ENCODE measurements at places on chromosomes 5 and 9.

- DNase-seq: no peak
These were observed 115.5 kb upstream of the IL7R start for GRCh38 chr5:35741126-35741716.

GRCh38 chr9:99172124-99173091, 49.3 kb downstream of the ALG2 start:
- no peak for DNase-seq

GRCh38 chr9:35702696-35703095, 13.0 kb upstream of the TPM2 start:
- DNase-seq: no peak

GRCh38 chr5:113053511-113053995, 77.0 kb downstream of the DCP2 start:
- DNase-seq: no peak

DNA sequence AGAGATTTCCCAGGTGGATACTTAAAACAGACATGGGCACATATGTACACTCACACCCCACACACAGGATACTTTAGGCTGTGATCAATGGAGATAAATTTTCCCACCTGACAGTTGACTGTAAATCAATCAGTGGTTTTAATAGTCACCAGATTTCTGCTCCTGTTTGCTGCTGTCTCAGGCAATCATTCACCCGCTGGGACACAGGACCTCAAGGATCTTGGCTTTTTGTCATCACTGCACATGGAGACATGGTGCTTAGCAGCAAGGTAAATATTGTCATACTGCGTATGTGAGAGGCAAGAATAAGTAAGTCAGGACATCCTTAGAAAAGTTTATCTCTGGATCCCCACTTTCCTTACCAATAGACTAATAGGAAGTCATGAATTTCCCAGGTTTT, 60.8 kb upstream of the KLF9 start:
- DNase-seq: no peak
